NCI-H2081 treated with DMSO at 0.1 percent for 48 hours (cell line): ENCODE measurements at places on chromosomes 5 and 9.

- DNase-seq: no peak
Measured at GRCh38 chr9:110777196-110777875, 108.7 kb downstream of the MUSK start.

DNA sequence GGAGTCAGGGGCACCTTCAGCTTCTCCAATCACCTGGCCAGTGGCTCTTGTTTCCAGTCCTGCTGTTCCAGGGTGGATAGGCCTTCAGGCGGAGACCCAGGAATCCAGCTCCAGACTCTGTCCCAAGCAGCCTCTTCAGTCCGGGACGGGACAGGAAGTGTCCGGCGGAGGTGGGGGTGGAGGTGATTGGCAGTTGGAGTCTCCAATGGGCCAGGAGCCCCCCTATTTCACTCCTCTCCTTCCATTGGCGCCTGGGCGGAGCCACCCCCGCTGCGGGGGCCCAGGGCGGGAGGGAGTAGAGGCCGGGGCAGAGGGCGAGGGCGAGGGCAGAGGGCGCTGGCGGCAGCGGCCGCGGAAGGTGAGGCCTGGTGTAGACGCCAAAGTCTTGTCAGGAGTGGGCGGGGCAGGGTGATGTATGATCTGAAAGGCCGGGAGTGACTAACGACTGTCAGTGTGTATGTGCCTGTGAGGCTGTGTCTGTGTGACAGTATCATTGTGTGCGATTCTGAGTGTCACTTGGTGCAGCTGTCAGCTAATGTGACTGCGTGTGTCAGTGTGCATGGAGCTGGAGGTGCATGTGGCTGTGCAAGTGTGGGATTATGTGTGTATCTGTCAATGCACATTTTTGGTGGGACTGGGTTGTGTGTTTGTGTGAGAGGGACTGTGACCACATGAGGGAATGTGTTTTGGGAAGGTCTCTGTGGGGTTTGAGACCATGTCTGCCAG is at the start of gene IL11RA:
TSS of gene IL11RA (plus strand) at position 310 of the 726 bp plus-strand sequence. CDS start 3,033 bp downstream, outside the sequence.
- DNase-seq: no peak

- DNase-seq: no peak
Measured at GRCh38 chr9:129879103-129879699, 43.9 kb downstream of the USP20 start.

- DNase-seq: peak; percentile 36
Measured at GRCh38 chr9:17627641-17628040, 48.8 kb downstream of the SH3GL2 start.

DNA sequence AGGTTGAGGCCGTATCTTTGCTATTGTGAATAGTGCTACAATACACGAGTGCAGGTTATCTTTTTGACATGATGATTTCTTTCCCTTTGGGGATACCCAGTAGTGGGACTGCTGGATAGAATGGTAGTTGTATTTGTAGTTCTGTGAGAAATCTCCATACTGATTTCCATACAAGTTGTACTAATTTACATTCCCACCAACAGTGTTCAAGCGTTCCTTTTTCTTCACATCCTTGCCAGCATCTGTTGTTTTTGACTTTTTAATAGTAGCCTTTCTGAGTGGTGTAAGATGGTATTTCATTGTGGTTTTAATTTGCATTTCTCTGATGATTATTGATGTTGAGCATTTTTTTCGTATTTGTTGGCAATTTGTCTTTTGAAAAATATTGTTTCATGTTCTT is 41.4 kb downstream of the CNOT6 start:
- no peak for DNase-seq

GRCh38 chr5:109981979-109982378 is 292.3 kb downstream of the MAN2A1 start:
- no peak for DNase-seq

DNA sequence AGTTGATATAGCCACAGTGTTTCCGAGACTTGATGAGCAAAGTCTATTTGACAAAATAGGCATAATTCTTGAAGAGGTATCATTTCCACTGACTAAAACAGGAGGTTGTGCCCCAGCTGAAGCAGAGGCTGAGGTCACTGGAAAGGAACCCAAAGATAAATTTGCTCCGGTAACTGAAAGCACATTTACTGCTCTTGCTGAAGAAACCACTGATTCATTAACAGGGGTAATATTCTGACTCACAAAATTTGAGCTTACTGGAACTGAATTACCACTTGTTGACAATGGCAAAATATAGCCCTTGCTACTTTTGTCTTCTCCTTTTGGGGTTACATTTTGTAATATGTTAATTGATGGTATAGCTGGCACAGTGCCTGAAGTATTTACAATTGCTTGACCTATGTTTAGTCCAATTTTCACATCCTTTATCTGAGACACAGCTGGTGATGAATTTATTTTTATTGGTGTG is 30.2 kb downstream of the MLANA start:
- no peak for DNase-seq

DNA sequence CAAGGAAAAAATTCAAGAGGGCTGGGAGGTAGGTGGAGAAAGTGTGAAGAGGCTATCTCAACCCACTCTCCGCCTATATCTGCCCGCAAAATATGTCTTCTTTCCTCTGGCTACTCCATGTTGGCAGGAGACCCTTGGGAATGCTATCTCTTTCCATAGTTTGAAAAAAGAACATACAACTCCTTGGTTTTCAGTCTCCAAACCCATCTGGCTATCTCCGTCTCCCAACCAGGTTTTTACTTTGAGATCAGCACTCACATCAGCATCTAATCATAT is 109.9 kb upstream of the IFNE start:
- DNase-seq: no peak

- no peak for DNase-seq
Measured at GRCh38 chr5:83118976-83119375, 41.6 kb downstream of the XRCC4 start.

DNA sequence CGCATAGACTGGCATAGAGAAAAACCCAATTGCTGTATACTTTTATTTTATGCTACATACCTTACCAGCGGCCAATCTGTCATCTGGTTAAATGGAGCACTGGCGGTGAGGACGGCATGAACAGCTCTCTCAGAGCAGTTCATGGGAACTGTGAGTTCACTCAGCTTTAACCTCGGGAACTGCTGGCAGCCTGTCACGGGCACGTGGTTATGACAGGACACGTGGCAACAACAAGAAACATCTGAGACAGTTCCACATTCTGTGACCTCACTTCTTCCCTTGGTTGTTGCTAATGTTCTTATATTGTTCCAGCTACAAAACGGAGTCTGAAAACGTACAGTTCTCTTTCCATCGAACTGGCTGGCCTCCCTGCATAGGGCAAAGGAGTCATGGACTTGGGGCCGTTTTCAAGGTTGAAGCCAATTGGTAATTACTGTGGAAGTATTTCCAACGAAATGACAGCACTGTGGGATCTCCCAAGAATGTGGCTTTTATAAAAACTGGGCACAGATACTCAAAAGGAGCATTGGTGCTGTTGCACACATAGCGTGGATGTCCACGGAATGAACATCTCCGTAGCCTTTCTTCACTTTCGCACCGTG is 246.3 kb upstream of the DAP start:
- DNase-seq: no peak

- DNase-seq: no peak
Measured at GRCh38 chr5:26023361-26023760, 1015.0 kb downstream of the CDH9 start.

- DNase-seq: no peak
Measured at GRCh38 chr5:38776149-38776896, 69.5 kb upstream of the OSMR start.

- DNase-seq: no peak
Measured at GRCh38 chr9:106934442-106935238, 71.7 kb downstream of the ZNF462 start.

DNA sequence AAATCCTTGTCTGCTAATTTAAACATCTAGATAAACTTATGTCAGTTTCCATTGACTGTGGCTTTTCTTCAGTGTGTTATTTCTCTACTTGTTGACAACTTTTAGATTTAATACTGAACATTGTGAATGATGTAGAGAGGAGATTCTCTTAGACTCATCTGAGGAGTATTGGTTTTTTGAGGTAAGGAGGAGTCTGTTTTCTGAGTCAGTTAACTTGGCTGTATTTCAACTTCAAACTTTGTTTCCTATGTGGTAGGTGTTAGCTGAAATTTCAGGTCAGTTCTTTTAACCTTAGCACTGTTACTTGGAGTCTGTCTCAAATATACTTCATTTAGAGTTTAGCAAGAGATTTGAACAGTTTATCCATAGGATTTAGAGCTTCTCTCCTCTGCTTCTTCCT is 67.9 kb downstream of the XRCC4 start:
- DNase-seq: no peak

GRCh38 chr5:109533751-109534272 is 124.0 kb upstream of the PJA2 start:
- DNase-seq: no peak

DNA sequence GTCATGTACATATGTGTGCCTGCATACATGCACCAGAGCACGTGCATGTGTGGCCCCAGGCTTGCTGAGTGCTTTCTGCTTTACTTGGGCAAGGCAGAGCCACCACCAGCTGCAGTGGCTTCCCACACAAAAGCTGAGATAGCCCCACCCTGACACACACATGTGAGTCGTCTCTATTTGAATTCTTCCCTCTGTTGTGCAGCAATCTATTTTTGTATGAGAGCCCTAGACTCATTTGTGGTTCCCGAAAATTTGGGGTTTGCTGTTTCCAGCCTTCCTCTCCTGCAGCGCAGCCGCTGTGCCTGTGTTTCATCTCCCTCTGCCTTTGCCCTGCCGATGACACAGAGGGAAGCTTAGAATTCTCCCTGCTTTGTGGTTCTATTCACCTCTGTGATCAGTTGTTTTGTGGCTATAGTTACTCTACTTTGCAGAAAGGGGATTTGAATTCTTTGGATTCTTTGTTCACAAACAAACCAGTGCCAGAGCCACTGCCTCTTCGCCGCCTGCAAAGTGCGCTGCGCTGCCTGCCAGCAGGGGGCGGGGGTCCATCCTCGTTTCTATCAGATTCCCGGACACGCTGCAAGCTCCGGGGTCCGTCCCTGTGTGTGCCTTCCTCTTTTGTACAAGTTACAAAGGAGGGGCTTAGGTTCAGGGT is 95.8 kb upstream of the DAP start:
- no peak for DNase-seq

DNA sequence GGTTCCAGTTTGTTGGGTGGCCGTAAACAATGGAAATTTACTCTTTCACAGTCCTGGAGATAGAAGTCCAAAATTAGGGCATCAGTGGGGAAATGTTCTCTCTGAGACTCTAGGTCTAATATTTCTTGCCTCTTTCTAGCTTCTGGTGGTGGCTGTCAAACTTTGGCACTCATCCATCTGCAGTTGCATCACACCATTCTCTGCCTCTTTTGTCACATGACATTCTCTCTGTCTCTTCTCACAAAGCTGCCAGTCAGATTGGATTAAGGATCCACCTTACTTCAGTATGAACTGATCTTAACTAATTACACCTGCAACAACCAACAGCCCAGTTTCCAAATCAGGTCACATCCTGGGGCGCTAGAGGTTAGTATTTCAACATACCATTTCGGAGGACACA is 222.9 kb upstream of the FTMT start:
- DNase-seq: no peak

DNA sequence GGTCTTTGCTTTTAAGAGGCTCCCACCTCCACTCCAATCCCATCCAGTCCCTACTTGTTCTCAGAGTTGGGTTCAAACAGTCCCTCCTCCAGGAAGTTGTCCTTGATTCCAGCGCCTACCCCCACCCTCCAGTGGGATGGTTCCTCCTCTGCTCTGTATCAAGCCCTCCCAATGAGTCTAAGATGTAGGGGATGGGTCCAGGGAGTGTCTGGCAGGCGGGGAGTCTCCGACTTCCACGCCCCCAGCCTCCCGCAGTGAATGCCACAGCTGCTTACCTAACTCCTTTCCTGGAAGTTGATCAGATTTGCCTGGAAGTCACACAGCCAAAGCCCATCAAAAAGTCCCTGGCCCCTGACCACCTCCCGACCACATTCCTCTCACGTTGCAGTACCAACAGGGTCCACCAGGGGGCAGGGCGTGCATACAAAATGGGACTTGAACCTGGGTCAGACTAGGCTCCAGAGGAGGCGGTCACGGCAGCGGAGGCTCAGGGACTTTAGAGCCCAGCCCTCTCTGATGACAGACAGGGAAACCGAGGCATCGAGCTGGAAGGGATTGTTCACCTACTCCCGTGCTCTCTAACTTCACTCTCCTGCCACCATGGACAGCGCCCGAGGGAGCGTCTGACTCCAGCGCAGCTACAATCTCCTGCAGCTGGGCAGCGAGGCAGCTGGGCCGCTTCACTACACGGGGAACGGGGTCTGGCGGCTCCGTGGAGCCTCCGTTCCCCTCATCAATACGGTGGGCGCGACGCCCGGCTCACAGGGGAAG is 25.0 kb upstream of the TDRD7 start:
- DNase-seq: no peak

- no peak for DNase-seq
Measured at GRCh38 chr5:51378448-51379330, 4.6 kb upstream of the ISL1 start.

- no peak for DNase-seq
Measured at GRCh38 chr9:94504358-94504757, 50.5 kb upstream of the PCAT7 start.

- no peak for DNase-seq
Measured at GRCh38 chr5:95615164-95615467, 4.8 kb upstream of the GPR150 start.
